Endothelial cell of umbilical vein (primary cell): ENCODE measurements at places on chromosomes 5 and 9.

DNA sequence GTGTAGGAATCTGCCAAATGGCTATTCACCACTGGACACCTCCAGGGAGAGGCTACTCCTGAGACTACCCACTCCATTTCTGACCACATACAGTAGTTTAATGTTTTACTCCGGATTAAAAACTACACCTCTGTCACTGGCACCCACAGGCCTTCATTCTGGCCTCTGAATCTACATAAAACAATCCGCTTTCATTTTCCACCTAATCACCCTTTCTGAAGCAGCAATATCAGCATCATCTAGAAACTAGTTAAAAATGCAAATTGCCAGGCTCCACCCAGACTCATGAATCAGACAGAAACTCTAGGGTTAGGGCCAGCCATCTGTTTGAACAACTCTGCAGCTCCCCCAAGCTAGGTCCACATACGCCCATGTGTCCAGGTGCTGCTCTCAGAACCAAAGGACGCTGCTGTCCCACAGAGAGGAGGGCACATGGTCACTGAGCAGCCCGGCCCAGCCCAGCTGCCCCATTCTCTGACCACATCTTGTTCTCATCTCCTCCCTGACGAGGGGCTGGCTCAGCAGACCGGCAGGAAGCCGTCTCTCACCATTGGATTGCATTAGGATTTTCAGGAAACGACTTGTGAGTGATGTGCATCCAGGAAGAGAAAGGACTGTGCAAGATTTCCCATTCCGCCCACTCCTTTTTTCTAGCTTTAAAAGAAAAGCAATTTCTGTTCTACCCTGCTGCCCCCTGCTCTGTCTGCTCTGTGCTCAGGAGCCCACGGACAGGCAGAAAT is 34.7 kb downstream of the ADAM19 start:
- DNase-seq: peak; percentile 79

DNA sequence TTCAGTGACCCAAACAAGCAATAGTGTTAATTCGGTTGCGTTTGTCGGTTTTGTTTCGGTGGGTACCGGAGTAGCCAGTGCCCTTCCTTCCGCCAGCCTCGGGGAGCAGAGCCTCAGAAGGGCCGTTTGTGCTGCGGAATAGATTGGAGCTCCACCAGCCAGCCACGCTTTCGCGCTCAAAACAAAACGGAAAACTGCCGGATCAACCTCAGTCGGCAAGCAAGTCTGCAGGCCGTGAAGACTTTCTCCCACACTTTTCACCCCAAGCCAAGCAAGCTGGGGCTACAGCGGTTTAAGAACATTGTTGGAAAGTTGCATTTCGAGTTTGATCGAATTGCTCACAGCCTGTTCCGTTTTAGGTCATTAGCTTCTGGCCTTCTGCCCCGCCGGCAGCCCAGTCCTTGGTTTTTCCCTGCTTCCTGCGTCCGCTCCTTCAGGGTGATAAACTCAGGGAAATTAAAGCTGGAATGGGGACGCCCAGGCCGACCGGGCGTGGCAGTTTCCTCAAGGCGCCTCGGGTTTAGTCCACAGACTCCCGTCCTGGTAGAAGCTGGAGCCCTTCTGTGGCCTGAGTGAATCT is 803 bp upstream of the CCNO start:
- DNase-seq: peak; percentile 35

- DNase-seq: no peak
Observed at GRCh38 chr9:119005162-119005561, 364.1 kb downstream of the BRINP1 start.

DNA sequence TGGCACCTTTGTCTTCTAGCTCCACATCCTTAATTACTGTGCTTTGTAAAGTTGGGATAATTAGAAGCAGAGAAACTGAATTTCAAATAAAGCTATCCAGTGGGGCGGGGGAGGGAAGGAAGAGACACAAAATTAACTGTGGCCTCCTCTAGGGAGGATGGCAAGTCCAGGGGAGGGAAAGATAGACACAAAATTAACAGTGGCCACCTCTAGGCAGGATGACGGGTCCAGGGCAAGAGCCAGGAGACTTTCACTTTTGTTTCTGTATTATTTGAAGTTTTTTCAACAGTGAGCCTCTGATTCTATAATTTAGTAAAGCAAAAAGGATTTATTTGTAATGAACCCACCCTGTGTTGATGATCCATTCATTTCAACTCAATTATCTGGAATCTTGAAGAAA is 335.9 kb downstream of the MSX2 start:
- DNase-seq: no peak

DNA sequence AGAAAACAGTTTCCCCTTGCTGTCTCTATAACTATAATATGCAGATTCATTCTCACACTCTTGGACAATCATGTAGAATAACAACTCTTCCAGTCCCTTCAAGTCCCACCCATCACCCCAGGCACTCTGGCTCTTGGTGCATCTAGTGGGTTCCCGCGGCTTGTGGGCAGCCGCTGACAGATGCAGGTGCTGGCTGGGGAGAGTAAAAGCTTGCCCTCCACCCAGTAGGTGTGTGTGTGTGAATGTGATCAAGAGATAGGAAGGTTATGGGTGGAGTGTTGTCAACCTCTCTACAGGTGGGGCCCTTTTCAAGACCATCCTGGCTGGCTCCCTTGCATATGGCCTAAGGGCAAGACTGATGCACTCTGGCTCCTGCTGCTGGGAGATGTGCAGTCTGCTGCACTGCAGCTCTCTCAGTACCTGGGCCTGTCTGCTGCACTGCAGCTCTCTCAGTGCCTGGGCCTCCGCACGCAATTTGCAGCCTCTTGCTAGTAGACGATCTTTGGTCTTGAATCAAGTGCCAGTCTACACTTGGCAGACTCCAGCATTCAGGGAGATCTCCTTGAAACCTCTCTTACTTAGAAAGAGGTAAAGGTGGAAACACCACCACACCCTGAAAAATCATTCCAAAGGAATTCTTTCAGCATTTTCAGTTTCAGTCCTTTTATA is 189.7 kb upstream of the GDNF start:
- no peak for DNase-seq

DNA sequence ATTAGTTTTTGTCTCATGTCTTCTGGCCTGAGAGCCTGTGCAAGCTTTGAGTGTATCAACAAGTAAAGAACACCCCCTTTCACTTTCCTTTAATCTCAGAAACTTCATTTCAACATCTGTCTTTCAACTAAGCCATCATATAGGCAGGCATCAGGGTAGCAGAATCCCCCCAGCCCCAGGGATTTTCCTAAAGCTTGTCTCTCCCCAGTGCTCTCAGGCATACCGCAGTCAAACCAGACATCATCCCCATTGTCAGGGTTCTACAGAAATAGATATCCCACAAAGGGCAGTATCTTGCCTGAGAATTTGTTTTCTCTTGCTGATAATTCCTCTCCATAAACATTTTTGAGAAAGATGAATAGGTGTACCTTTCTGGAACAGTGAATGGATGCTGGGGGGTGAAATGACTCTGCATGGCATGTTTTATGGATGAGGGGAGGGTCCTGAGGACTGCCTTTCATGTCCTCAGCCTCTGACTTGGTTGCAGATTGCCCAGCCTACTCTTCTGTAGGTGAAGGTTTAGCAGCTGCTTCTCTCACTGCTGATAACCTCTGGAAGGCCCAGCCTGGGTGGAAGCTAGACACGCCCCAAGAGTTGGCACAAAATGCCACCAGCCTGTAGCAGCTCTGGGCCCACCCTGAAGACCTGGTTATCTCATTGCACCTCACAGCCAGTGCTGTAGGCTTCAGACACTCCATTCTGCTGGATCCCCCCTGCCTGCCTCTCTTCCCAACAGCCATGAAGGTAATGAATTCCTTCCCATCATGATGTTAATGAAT is 20.5 kb upstream of the SHB start:
- DNase-seq: no peak

- no peak for DNase-seq
Observed at GRCh38 chr5:73338256-73339050, 110.1 kb downstream of the FOXD1 start.

DNA sequence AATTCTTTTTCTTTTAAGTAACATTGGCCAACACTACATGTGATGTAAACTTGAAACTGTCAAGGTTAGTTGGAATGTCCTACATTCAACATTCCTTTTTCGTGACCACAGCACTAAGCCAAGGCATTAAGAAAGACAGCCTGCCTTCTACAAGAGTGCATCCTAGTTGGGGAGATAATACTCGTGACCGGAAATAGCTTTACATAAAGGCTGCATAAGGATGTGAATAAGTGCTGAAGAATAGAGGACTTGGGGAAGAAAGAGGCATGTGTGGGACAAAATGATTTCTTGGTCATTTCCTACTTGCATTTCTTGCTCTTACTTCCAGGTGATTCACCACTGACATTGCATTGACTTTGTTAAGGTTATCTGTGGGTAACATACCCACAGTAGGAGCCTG is 282.0 kb downstream of the DMRT2 start:
- DNase-seq: no peak

GRCh38 chr9:4678679-4679267 is 596 bp upstream of the CDC37L1 start:
- peak; percentile 83 for DNase-seq

DNA sequence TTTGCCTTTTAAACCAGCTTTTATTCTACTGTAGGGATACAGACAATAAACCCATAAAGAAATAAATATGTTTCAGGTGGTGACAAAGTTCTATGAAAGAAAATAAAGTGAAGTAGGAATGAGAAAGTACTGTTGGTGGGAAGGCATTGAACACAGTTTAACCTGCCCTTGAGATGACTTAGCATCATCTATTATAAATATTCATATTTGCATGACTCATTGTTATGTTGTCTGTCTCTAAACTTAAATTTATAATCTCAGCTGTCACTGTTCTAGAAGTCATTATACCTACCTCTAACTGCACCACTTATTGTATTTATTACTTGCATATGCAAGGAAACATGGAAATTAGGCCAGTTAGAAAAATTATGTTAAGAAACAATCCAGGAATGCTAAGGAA is 202.2 kb downstream of the CHSY3 start:
- DNase-seq: no peak

DNA sequence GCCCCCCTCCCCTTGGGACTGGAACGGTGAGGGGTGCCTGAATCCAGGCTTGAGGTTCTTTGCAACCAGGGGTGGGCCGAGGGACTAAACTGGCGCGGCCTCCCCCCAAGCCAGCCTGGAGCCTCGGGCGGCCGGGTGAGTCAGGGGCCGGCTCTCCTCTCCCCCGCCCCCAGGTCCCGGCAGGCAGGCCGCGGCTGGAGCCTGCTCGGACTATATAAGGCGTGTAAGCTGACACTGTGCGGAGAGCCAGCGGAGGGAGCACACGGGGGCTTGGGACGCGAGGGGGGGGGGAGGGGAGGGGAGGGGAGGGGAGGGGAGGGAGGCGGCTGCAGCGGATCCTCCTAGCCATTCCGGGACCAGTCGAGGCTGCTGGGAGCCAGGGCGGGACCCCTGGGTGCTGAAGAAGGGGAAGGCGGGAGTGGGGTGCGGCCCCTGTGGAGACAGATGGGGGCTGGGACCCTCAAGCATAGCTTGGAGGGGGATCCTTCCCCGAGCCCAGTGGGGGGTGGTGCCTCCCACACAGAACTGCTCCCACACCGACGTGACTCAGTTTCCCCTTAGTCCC is 595 bp downstream of the PDLIM7 start:
- peak; percentile 87 for DNase-seq

- DNase-seq: peak; percentile 71
Observed at GRCh38 chr5:87411973-87412629, 629 bp downstream of the CCNH start.

DNA sequence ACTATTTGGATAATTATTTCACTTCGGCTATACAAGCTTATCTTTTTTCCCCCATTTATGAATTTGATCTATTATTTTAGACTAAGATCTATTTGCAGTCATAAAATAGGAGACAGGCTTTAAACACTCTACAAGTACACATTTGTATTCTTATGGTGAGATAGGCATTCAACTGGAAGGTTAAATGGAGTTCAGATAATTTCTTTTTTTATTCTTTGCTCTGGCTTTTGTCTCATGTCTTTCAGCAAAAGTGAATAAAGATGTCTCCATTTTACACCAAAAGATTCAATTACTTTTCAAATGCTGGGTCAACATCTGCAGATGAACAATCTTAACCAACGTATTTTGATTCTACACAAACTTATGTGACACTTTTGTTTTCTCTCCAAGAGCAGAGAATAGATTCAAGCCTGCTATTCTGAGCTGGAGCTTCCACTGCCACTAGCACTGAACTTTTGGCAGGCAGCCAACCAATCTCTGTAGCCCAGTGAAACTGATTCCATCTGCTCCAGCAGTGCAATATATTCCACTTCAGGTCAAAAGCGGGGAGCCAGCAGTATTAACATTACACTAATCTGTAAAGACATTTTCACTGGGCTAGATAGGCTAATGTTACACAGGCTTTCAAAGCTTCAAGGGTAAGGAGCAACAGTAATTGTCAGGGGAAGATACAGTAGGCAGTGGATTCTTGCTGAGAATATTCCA is 452.0 kb upstream of the ZNF608 start:
- peak; percentile 79 for DNase-seq

- no peak for DNase-seq
Observed at GRCh38 chr5:15594977-15595568, 95.1 kb downstream of the FBXL7 start.

GRCh38 chr5:123036391-123037103 is at the start of gene PPIC:
PPIC (minus strand) TSS chr5:123036725; CDS start chr5:123036625, 100 bp downstream.
- peak; percentile 86 for DNase-seq
